GM23248 (cell line): ENCODE measurements at places on chromosomes 4 and X.

DNA sequence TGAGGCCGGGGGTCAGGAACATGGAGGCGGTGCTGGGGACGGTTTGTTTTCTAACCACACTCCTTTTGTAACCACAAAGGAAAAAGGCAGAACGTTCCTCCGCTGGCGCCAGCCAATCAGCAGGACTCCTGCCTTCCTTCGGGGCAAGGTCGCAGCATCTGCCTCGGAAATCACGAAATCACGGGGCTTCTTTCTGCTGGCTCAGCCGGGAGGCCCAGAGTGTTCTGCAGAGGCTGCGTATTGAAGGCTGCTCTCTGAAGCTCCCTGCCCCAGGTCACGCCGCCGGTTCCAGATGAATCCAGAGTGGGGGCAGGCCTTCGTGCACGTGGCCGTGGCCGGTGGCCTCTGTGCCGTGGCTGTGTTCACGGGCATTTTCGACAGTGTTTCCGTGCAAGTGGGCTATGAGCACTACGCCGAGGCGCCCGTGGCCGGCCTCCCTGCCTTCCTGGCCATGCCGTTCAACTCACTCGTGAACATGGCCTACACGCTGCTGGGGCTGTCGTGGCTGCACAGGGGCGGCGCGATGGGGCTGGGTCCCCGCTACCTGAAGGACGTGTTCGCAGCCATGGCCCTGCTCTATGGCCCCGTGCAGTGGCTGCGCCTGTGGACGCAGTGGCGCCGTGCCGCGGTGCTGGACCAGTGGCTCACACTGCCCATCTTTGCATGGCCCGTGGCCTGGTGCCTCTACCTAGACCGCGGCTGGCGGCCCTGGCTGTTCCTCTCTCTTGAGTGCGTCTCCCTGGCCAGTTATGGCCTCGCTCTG, 9.4 kb downstream of the TMEM187 start:
- no peak for DNase-seq

DNA sequence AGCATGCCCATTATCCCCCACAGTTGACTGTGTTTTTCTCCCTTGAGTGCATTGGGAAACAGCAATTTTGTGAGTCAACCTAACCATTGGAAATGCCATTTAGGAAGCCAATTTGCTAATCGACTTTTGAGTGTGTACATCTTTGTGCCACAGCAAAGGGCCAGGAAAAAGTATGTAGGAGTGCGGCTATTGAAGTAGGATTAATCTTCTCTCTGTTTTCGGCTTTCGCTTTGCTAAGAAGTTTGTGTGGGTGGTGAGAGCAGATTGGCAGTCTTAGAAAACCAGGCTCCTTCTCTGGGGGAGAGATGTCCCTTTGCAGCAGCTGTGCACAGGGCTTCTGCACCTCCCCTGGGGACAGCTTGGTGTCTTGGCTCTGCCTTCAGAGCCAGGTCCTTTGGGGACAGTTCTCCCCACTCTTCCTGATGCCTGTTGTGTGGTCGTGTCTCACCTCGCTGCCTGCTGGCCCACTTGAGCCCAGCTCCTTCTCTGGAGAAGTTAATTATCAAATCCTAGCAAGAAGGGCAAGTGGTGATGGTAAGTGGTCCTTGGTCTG, 74.5 kb downstream of the GEMIN8 start:
- DNase-seq = no peak

GRCh38 chr4:3091464-3091863, 17.0 kb downstream of the HTT start:
- no peak for DNase-seq

DNA sequence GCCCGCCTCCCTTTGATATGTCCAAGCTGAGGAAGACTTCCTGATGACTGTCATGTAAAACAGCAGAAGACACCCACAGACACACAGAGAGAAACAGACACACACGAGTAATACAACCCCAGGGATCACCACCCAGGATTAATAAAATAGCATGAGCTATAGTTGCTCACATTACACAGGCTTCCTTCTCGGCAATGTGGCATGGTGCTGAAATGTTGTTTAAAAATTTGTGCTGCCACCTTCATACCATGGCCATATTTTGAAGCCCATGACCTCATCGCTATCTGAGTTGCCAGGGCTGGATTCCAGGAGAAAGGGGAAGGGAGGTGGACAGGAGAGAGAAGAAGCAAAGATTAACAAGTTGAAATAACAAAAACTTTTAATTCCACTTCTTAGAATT, 111.7 kb downstream of the SYNPO2 start:
- DNase-seq = peak; percentile 33

GRCh38 chr4:147707892-147708672, 23.8 kb upstream of the ARHGAP10 start:
- peak; percentile 57 for DNase-seq

GRCh38 chr4:161249779-161250440, 913.9 kb downstream of the FSTL5 start:
- DNase-seq = no peak

DNA sequence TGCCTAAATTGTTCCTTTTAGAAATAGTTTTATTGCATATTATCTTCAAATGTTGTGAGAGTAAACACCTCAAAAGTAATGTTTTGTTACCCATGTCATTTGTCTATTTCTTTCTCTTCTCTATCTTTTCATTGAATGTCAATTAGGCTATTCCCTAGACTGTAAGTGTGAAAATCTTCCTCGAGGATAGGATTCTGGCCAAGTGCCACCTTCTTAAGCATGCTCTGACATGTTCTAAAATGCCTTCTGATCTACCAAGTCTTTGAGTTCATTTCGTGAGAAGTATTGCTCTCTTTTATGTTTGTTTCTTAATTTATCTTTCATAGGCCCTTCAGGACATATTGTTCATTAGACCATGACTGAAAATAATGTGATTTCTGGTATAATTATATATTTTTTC, 44.1 kb upstream of the TLL1 start:
- DNase-seq = no peak

DNA sequence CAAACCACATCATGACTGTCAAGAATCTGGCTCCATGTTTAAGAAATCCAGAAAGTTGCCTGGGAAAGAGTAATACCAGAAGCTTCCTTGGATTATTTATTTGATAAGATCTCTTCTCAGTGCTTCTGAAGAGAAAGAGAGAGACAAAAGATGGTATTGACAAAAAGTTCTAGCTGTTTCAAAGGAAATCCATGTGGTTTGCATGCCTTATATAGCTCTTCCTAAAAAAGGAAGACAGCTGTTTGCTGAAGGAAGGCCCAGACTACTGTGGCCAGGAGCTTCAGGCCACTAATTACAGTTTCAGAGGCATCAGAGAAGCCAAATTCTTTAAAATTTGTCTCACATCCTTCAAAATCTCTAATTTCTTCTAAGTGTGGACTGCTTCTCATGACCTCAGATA, 565.2 kb upstream of the SLIT2 start:
- no peak for DNase-seq

DNA sequence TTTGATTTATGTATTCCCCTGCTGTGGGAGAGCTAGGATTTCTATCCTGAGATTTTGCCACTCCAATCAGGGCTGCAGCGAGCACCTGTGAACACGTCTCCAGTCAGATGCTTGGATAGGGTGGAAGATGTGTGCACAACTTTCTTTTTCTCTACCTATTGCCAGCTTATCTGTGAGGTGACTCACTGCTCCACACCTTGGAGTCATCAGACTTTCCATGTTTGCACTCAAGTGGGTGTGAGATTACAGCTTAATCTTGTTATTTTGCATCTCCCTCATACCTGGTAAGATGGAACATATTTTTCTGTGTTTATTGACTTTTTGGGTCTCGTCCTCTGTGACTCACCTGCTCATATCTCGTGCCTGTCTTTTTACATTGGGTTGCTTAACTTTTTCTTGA, 32.2 kb downstream of the PSAPL1 start:
- no peak for DNase-seq

DNA sequence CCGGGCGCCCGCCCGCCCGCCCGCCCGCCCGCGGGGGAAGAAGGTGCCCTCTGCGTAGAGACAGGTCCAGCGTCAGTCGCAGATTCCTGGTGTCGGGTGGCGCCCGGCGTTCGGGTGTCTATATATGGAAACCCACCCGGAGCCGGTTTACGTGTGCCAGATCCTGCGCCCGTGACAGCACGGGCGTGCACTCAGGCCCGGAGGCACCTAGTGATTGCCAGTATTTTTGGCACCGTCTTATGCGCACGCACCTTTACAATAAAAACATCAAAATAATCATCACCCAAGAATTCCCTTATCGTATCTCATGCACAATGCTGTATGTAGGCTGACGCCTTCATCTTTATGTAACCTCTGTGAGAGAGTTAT, 519 bp downstream of the SLC25A4 start:
- peak; percentile 55 for DNase-seq

- no peak for DNase-seq
Observed at GRCh38 chr4:8878421-8878820, 6.8 kb upstream of the HMX1 start.

DNA sequence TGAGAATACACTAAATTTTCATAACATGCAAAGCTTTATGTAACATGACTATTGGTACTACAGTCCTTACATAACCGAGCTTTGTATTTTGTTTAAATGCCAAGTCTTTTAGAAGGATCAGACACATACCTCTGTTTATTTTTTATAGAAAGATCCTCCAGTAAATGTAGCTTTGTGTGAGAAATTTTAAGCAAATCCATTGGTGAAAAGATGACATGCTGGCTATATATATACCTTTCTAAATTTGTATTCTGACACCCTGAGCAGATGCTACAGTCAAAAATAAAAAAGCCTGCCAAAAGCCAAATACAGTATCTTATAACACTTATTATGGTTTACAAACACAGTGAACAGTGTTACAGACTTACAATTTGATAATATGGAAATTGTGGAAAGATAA, at the start of gene YIPF7:
Gene YIPF7, minus strand, starts transcription at position 201 of the 400 bp plus-strand sequence. CDS start 1,525 bp downstream, outside the sequence.
- DNase-seq = no peak

- DNase-seq = no peak
Observed at GRCh38 chrX:14303891-14304290, 225.4 kb upstream of the GLRA2 start.

- DNase-seq = peak; percentile 89
Observed at GRCh38 chr4:8267077-8267476, 2.5 kb upstream of the HTRA3 start.

GRCh38 chr4:111475666-111476065, 669.6 kb upstream of the FAM241A start:
- peak; percentile 21 for DNase-seq

GRCh38 chr4:120261117-120261516, 194.5 kb upstream of the MAD2L1 start:
- no peak for DNase-seq

DNA sequence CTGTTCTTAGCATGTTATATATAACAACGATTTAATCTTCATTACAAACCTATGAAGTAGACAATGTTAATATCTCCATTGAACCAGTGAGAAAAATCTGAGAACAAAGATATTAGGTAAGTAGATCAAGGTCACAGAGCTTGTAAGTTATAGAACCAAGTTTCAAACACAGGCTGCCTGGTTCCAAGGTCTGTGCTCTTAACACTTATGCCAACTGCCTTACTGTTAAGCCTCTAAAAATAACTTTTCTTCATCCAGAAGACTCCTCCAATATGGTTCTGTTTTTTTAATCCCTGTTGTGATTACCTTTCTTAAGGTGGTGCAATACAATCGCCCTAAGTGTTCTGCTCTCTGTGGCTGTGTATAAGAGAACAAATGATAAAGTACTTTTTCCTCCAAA, 282.0 kb upstream of the GRID2 start:
- DNase-seq = no peak

GRCh38 chr4:30768277-30768676, 48.1 kb downstream of the PCDH7 start:
- no peak for DNase-seq

GRCh38 chrX:50818986-50819385, 5.0 kb upstream of the SHROOM4 start:
- peak; percentile 10 for DNase-seq

DNA sequence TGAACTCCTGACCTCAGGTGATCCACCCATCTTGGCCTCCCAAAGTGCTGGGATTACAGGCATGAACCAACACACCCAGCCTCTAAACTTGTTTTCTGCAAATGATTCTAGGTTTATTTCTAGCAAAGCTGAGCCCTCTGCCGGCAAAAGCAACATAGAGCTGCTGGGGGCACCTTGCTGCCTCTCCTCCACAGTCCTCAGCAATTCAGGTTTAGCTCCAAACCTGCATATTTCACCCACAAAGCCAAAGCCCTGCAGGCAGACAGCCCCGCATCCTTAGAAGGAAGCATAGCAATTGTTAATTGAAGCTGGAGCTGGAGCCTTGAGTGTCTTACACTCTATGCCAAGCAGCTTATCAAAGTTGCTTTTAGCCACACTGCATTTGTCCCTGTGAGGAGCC, 24.9 kb upstream of the OCIAD2 start:
- DNase-seq = peak; percentile 21

- DNase-seq = peak; percentile 33
Observed at GRCh38 chrX:136761421-136761820, 19.3 kb downstream of the ARHGEF6 start.

DNA sequence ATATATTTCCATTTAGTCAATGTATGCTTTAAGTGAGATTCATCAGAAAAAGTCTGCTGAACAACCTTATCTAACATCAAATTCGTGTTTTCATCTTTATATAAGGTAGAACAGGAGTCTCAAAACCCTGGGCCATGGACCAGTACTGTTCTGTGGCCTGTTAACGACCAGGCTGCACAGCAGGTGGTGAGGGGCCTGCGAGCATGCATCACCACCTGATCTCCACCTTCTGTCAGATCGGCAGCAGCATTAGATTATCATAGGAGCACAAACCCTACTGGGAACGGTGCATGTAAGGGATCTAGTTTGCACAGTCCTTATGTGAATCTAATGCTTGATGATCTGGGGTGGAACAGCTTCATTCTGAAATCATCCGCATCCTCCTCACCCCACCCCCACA, 3.2 kb downstream of the CTSO start:
- no peak for DNase-seq

DNA sequence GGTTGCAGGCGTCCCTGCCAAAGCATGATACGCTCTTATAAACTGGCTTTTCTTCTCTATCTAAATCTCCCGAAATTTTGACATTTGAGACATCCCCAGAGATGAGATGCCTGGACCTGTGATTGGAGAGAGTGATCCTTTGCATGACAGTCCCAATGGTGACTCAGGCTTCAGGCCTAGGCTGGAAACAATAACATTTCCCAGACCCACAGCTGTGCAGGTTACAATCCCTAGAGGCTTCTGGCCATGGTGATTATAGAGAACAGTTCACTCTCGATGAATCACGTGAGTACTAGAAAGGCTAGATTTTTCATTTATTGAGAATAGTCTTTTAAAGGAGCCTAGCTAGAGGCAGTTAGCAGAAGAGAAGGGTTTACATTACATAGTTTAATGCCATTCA, 75.9 kb downstream of the SPATA18 start:
- peak; percentile 45 for DNase-seq

GRCh38 chr4:119498527-119498926, 130.1 kb downstream of the PDE5A start:
- peak; percentile 4 for DNase-seq

DNA sequence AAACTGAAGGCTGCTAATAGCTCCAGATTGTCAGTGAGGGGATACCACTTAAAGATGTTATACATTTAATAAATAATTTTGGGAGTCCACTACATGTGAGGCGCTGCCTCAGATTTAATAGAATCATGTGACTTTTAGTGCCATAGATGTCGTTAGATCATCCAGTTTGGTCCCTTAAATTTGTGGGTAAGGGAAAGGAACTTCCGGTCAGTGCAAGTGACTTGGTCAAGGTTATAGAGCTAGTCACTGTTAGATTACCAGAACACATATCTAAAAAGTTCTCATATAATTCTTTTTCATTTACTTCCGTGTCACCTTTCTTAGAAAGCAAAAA, 529 bp upstream of the UBA6 start:
- no peak for DNase-seq
